ENCODE measurements at places on chromosomes 3 and 15. TPM values are rescaled to one million over a fixed set of nuclear protein-coding genes. Genes with fewer than 3 reads are reported as not detected.

ACP3 gene
- polyA plus RNA-seq: 0.19 TPM

SAMD7 gene
- not detected for polyA plus RNA-seq

GRCh38 chr3:134824791-134825190 is 29.7 kb downstream of the EPHB1 start:
- DNase-seq: no peak
- H3K4me3 ChIP-seq: no peak overlapping the region
- no peak overlapping the region for H3K27ac ChIP-seq

- no peaks in the 10 kb centered on the region for H3K4me1 ChIP-seq
- H3K4me3 ChIP-seq: no peak overlapping the region
- no peaks in the 10 kb centered on the region for H3K36me3 ChIP-seq
- no peaks in the 10 kb centered on the region for H3K27me3 ChIP-seq
- peak; percentile 56 for DNase-seq
Measured at GRCh38 chr15:56496635-56497034, 31.7 kb upstream of the MNS1 start.

- peaks cover 11% of the 10 kb centered on the region for H3K4me1 ChIP-seq
- peaks cover 55% of the 10 kb centered on the region for H3K36me3 ChIP-seq
- DNase-seq: no peak
- H3K27me3 ChIP-seq: no peaks in the 10 kb centered on the region
Measured at GRCh38 chr3:51683566-51683965, 12.5 kb downstream of the TEX264 start.

- peaks cover 79% of the 10 kb centered on the region for H3K36me3 ChIP-seq
- DNase-seq: peak; percentile 29
- H3K4me3 ChIP-seq: no peak overlapping the region
- H3K27ac ChIP-seq: peak overlapping the region; percentile 28
- H3K27me3 ChIP-seq: no peaks in the 10 kb centered on the region
Measured at GRCh38 chr15:48993380-48993779, 29.7 kb upstream of the SHC4 start.

GRCh38 chr15:46127361-46127874 is 492.6 kb downstream of the SQOR start:
- no peaks in the 10 kb centered on the region for H3K4me1 ChIP-seq
- DNase-seq: no peak
- H3K4me3 ChIP-seq: no peak overlapping the region
- no peaks in the 10 kb centered on the region for H3K36me3 ChIP-seq

- H3K27me3 ChIP-seq: peaks cover 6% of the 10 kb centered on the region
- DNase-seq: no peak
- H3K4me1 ChIP-seq: no peaks in the 10 kb centered on the region
- H3K4me3 ChIP-seq: no peak overlapping the region
- H3K36me3 ChIP-seq: no peaks in the 10 kb centered on the region
Measured at GRCh38 chr3:143901105-143901504, 52.8 kb upstream of the SLC9A9 start.

DNA sequence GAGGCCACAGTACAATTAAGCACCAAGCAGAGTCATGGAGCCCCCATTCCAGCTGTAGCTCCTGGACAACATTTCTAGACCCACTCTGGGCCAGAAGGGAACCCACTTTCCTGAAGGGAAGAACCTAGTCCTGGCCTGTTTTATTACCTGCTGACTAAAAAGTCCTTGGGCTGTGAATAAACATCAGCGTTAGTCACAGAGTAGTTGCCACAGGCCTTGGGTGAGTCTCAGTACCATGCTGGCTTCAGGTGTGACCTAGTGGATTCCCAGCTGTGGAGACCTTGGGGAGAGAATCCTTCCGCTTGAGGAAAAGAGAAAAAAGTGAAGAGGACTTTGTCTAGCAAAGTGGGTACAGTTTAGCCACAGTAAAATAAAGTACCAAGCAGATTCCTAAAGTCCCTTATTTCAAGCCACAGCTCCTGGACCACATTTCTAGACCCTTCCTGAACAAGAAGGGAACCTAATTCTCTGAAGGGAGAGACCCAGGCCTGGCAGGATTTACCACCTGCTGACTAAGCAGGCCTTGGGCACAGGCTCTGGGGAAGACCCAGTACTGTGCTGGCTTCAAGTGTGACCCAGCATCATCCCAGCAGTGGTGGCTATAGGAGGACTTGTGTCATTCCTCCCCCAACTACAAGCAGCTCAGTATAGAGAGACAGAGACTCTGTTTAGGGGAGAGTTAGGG is 118.3 kb upstream of the KCNH8 start:
- H3K27me3 ChIP-seq: no peaks in the 10 kb centered on the region
- H3K4me1 ChIP-seq: no peaks in the 10 kb centered on the region
- no peak for DNase-seq
- H3K36me3 ChIP-seq: no peaks in the 10 kb centered on the region

- no peak overlapping the region for H3K4me3 ChIP-seq
- DNase-seq: no peak
- H3K27me3 ChIP-seq: no peaks in the 10 kb centered on the region
- H3K4me1 ChIP-seq: no peaks in the 10 kb centered on the region
- no peak overlapping the region for H3K27ac ChIP-seq
Measured at GRCh38 chr3:46897031-46897430, 19.5 kb downstream of the PTH1R start.

- no peak for DNase-seq
- H3K27me3 ChIP-seq: no peaks in the 10 kb centered on the region
- H3K27ac ChIP-seq: no peak overlapping the region
- H3K4me1 ChIP-seq: peaks cover 3% of the 10 kb centered on the region
- H3K36me3 ChIP-seq: peaks cover 32% of the 10 kb centered on the region
- H3K4me3 ChIP-seq: no peak overlapping the region
Measured at GRCh38 chr15:52329987-52330386, 34.4 kb upstream of the MYO5C start.

DNA sequence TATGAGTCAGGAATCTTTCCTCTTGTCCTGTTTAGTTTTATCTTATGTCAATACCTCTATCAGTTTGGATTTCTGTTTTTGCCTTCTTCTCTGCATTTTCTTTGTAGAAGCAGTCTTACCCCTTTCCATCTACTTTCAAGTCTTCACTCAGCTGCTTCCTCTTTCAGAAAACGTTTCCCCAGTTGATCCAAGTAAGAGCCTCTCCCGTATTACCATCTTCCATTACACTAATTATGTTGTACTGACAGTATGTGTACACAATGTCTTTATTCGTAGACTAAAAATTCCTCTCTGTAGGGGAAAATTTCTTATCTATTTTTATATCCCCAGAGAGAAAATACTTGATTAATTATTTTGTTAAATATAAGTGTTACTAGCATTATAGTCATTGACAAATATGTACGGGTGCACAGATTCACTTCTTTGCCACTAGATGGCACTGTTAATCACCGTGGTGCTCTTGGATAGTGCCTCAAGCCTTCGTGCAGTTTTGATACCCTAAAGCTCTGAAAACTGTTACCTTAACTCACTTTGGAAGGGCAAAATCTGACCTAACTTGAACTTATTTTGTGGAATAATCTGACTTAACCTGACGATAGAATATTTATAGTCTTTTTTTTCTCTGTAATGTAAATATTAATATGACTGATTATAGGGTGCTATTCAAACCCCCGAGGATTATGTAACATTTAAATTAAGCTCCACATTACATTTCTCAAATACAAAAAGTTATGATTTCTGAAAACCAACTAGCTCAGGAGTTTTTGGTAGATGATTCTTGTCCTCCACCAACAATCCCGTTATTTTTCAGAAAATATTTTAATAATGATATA is 74.2 kb upstream of the POU1F1 start:
- no peak overlapping the region for H3K4me3 ChIP-seq
- no peak overlapping the region for H3K27ac ChIP-seq
- H3K27me3 ChIP-seq: peaks cover 13% of the 10 kb centered on the region

DNA sequence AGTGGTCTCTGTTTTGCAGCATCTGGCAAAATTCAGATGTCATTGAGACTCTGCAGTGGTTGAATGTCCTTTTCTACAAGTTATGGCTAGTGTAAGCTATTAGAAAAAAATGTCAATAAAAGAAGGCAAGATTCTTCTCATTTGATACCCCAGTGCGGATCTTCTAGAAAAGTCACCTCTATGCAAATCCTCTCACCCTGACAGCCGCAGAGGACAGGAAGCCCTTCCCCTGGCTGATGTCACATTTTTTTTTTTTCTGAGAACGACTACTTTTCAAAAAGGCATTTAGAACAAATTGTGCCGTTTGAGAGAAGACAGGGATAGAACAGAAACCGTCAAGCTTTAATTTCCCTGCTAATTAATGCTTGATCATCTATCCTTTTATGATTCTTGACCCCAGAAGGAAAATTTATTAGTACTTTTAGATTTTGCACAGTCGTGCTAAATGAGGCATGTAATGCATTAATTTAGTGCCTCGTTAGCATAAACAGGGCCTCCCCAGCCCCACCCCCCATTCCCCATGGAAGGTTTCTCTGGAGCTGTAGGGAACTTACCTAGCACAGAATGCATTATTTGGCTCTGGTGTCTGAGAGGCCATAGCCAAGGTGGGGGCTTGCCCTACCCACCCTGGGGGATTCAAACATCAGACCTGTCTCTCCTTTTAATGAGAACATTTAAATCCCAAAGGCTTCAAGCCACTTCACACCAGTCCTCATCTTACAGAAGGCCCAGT is 183.8 kb downstream of the OPA1 start:
- no peak for DNase-seq
- no peak overlapping the region for H3K4me3 ChIP-seq
- peaks cover 10% of the 10 kb centered on the region for H3K4me1 ChIP-seq
- H3K27me3 ChIP-seq: peaks cover 31% of the 10 kb centered on the region
- no peaks in the 10 kb centered on the region for H3K36me3 ChIP-seq

- H3K27me3 ChIP-seq: no peaks in the 10 kb centered on the region
- H3K4me1 ChIP-seq: no peaks in the 10 kb centered on the region
- no peak for DNase-seq
- H3K4me3 ChIP-seq: no peak overlapping the region
Measured at GRCh38 chr3:3260870-3261269, 81.4 kb upstream of the CRBN start.

DNA sequence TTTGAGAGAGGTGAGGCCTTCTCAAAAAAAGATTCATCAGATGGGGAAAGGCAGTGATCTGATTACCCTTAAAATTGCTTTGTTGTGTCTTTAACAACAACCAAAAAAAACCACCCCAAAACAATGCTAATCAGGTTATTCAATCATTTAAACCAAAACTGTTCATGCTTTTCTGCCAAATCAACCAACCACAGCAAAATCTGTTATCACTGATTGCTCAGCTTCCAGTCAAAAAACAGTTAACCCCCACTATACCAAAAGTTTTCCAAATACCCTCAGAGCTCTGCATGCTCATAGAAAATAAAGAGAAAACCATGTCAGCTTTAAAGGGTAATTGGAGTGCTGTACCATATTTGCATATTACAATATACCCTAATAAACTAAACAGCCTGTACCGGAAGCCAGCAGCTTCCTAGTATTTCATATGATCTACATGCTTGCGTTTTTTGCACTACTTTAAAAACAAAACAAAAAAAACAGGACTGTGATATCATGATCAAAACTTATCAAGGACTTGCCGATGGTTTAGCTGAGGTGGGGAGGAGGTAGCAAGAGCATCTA is 22.8 kb downstream of the SATB1 start:
- H3K4me1 ChIP-seq: no peaks in the 10 kb centered on the region
- peaks cover 2% of the 10 kb centered on the region for H3K36me3 ChIP-seq

DNA sequence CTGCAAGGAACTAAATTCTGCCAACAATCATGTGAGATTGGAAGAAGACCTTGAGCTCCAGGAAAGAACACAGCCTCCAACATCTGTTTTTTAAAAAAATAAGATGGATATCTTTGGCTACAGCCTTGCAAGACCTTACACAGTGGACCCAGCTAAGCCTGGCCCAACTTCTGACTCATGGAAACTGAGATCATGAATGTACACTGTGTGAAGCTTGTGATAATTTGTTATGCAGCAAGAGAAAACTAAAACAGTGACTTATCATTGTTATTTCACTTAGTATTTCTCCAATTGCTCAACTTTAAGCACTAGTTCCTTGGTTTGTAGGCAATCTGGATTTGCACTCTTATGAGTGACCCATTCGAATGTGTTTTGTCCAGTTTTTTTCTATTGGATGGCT is 29.3 kb downstream of the SHQ1 start:
- H3K4me1 ChIP-seq: peaks cover 25% of the 10 kb centered on the region
- peak overlapping the region; percentile 61 for H3K27ac ChIP-seq
- DNase-seq: no peak
- peaks cover 26% of the 10 kb centered on the region for H3K36me3 ChIP-seq

- no peak for DNase-seq
- no peak overlapping the region for H3K27ac ChIP-seq
- no peak overlapping the region for H3K4me3 ChIP-seq
- peaks cover 1% of the 10 kb centered on the region for H3K36me3 ChIP-seq
- H3K27me3 ChIP-seq: no peaks in the 10 kb centered on the region
Measured at GRCh38 chr15:40543082-40543481, 21.8 kb downstream of the CCDC32 start.

GRCh38 chr3:154123906-154124305 is 2.7 kb downstream of the ARHGEF26 start:
- no peak overlapping the region for H3K27ac ChIP-seq
- DNase-seq: no peak
- H3K36me3 ChIP-seq: no peaks in the 10 kb centered on the region
- peaks cover 6% of the 10 kb centered on the region for H3K4me1 ChIP-seq
- no peak overlapping the region for H3K4me3 ChIP-seq

All from SK-N-SH (cell line).